ENCODE measurements at places on chromosomes 1 and 21.

DNA sequence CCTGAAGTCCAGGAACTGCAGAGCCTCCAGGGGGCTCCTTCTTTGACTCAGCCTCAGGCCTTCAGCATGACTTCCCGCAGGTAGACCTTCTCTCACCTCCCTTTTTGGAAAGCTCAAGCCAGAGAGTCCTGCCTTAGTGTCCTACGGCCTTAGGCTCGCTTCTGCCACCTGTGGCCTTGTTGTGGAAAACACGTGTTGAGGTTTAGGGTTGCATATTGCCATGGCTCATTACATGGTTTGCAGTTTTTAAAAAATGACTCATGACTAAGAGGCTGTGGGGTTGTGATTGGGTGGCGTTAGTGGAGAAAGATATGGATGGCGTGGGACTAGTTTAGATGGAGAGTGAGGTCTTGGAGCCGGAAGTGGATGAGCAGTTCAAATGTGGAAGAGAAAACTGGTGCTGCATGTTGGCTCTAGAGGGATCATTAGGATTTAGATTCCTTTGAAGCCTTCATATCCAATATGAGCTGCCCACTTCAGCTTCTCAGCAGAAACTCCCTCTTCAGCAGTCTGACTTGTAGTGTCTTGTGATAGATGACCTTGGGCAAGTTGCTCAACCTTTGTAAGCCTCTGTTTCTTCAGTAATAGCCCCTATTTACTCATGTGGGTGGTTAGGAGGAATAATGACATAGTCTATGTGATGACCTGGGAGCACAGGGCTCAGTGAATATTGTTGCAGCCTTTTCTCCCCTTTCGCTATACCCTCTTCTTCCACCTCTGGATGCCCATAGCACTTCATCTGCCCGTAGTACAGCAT lies 6.5 kb upstream of the FGGY start:
- DNase-seq = peak; percentile 53

GRCh38 chr21:39955326-39955725 lies 88.1 kb downstream of the PCP4 start:
- DNase-seq = no peak

- DNase-seq = no peak
These were observed 705.4 kb upstream of the B3GALT2 start for GRCh38 chr1:193891788-193892187.

- no peak for DNase-seq
These were observed 63.5 kb downstream of the MAP3K7CL start for GRCh38 chr21:29193901-29194300.

- DNase-seq = no peak
These were observed 40.2 kb downstream of the MX1 start for GRCh38 chr21:41466024-41466820.

DNA sequence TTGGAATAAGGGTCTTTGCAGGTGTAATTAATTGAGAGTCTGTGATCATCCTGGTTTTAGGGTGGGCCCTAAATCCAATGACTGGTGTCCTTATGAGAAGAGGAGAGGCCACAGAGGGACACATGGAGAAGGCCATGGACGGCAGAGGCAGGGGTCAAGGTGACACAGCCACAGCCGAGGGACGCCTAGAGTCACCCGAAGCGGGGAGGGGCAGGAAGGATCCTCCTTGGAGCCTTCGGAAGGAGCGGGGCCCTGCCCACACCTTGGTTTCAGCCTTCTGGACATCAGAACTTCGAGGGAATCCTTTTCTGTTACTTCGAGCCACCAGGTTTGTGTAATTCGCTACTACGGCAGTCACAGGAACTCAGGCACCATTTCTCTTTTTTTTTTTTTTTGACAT lies 31.1 kb downstream of the RRP1 start:
- no peak for DNase-seq

DNA sequence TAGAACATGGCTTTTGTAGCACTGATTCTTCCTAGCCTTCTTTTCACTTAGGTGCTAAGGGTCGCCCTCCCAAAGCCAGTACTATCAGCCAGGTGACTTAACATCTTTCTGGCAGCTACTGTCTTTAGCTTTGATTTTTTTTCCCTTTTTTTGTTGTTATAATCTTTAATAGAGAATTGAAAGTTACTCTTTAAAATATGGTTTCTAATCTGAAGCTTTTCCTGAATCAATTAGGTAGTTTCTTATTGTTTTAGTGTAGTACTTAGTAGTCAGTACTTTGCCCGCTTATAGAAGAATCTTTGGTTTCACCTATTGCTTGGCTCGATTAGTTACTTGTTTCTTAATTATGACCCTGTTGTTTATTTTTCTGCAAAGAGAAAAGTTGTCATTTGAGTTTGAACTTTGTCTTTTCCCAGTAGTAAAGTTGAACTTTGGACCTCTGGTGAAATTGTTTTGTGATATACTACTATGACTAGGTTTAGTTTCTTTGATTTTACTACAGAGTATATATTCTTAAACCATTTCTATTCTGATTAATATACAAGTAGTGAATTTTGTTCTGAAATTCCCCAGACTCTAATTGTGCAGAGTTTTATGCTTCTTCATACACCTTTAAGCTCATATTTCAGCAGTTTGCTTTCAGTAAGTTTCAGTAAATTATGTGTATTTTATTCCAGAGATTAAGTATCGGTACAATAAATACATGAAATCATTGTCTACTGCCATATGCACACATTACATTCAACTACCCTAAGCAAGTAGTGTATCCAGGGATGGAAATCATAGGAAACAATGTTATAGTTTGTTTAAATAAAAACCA lies 3.9 kb downstream of the MAGI3 start:
- no peak for DNase-seq

GRCh38 chr1:227728059-227728891 lies 6.8 kb downstream of the JMJD4 start:
- peak; percentile 80 for DNase-seq

DNA sequence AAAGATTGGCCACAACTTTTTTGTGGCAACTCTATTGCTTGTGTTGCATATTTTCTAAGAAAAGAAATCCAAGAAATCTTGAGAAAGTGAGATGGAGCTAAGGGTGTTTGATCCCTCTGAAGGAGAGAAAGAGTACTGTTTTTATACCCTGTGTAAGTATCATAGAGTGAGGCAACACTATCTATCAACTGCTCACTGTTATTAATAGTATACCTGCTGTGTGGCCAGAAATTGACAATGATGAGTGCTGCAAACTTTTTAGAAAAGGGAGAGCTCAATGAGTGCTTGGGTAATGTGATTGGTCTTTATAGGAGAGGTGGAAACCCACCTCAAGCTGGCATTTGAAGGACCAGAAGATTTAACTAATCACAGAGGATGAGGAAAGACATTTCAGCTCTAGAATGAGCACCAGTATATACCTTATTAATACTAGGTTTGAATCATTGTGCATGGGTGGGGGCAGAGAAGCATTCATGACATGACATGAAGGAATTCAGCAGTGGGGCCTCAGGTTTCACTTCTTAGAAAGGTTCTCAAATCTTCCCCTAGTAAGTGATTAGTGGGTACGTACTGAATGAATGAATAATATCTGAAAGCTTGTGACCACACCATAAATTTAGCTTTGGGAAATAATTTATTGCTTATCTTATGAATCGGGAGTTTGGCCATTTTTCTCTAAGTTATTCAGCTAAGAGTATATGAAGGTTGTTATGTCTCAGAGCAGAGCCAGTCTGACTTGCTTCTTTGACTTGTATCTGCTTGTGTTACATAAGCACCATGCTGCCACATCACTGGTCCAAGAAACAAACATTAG lies 169.2 kb upstream of the SGIP1 start:
- no peak for DNase-seq

DNA sequence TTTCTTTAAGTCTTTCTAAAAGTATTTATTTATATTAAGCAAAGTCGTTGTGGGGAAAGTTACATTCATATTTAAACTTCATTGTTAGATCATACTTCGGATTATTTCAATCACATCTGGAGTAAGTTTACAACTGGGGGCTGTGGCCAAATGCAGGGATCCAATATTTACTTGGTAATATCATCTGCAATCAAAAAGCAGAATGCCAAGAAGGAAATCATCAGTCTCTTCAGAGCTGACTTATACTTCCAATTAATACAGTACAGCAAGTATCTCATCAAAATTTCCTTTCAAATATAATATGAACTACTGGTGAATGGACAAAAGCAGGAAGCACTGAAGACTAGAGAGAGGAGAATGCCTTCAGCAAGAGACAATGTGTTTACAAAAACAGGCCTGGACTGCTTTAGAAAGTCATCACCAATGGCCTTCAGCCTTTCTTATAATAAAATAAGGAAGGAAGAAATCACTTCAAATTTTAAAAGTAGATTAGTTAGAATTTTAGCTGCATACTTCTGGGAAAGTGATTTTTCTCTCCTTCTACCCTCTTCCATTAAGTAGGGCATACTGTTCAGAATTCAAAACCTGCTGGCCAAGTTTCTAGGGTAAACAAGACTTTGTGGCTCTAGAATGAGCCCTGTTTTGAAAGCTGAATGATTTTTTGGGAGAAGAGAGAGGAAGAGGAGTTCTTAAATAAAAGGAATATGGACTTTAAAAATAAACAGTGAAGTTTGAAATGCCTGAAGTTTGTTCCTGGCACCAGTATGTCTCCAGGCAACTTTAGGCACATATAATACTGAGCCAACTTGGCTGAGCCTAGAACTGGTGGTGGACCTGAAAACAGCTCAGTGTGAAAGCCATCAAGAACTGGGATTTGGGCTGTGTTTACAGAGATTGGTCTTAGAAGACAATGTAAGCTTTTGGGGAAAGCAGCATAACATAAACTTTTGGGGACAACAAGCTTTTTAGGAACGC lies 22.2 kb upstream of the MYOC start:
- DNase-seq = no peak

DNA sequence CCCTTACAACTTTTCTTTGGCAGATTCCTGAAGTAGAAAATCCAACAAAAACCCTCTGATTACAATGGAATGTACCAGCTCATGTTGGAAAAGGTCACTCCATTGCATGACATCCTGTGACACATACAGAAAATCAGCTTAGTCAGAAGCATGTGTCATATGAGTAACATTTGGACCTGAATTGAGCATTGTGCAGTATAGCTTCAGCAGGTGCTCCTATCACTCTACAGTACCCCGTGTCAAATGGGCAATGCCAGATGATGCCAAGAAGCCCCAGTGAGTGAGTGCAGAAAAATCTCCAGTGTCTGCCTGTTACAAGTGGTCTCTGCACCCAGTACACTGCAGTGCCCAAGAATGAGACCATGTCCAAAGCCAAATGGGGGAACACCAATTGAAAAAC lies 129.7 kb upstream of the RUNX1 start:
- DNase-seq = no peak

- no peak for DNase-seq
These were observed 76.0 kb upstream of the POGK start for GRCh38 chr1:166763318-166763717.

DNA sequence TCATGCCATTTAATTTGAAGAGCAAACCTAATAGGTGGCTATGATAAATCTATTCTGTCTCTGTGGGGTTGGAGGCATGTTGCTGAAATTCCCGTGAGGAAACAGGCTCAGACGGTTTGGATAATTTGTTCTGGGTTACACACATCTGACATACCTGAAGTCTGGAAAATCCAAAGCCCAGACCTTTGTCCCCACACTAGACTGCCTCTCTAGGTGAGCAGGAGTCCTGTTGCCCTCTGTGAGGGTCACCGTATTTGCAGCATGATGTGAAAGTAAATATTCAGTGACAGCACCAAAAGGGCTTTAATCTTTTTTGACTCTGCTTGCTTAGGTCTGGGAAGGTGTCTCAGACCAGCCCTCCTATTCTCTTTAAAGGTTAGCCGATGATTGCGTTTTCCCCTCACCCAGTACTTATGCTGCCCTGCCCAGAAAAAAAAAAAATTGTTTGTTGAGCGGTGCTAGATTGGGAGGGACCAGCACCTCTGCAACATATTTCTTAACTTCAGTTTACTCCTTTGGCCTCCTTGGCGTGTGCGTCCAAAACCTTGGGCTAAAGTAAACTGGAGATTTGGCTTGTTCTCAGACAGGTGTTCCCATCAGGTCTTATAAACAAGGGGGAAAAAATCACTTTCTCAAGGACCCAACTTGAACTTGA lies 67.0 kb downstream of the CACHD1 start:
- DNase-seq = no peak

DNA sequence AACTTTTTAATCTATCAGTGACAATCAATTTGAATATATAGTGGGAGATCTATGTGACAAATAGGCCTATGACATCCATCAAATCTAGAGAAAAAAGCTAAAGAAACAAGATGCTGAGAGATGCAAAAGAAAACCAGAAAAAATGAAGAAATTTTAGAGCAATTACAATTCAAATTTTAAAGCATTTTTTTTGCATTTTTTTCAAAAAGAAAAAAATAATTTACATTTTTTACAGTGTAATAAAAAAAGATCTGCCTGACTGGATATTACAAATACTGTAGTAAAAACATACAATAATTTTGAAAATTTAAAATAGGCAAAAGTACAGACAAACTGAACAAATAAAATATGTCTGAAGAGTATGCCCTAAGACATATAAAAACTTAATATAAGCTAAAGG lies 14.4 kb downstream of the CD34 start:
- no peak for DNase-seq

- no peak for DNase-seq
These were observed 93.2 kb upstream of the AJAP1 start for GRCh38 chr1:4561205-4561604.

DNA sequence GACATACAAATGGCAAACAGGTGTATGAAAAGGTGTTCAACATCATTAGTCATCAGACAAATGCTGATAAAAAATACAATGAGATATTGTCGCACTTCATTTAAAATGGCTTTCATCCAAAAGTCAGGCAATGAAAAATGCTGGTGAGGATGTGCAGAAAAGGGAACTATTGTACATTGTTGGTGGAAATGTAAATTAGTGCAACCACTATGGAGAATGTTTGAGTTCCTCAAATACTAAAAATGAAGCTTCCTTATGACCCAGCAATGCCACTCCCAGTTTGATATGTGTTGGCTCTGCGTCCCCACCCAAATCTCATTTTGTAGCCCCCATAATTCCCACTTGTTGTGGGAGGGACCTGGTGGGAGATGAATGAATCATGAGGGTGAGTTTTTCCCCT lies 309.7 kb upstream of the ZRANB2 start:
- DNase-seq = no peak

GRCh38 chr1:42037586-42037985 lies 115.6 kb upstream of the GUCA2B start:
- no peak for DNase-seq
